ENCODE measurements at places on chromosomes 2 and 18.
A peak's percentile ranks its signal among the peaks of the same experiment; 100 is the strongest.

- DNase-seq, result no peak
These were observed 42.0 kb downstream of the NUP35 start for GRCh38 chr2:183166210-183166609.

- DNase-seq, result no peak
These were observed 31.5 kb upstream of the CAB39 start for GRCh38 chr2:230681171-230681545.

DNA sequence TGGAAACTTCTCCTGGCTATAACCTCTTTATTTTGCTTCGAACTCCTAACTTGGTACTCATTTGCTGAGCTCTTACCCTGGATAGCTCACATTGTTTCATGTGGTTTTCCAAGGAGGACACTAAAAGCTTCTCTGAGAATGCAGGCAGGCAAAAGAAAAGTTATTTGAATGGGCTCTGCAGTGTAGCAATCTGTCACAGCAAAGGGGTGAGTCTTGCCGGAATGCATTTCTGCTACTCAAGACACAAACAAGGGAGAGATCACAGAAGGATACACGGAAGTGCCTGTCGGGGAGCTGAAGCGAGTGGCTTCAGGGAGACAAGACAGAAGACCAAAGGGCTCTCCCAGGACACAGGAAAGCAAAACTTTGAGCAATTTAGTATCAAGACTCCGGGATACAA is 265.4 kb downstream of the SS18 start:
- no peak for DNase-seq

GRCh38 chr2:192194265-192194865 is 368 bp downstream of the TMEFF2 start:
- DNase-seq, result no peak

DNA sequence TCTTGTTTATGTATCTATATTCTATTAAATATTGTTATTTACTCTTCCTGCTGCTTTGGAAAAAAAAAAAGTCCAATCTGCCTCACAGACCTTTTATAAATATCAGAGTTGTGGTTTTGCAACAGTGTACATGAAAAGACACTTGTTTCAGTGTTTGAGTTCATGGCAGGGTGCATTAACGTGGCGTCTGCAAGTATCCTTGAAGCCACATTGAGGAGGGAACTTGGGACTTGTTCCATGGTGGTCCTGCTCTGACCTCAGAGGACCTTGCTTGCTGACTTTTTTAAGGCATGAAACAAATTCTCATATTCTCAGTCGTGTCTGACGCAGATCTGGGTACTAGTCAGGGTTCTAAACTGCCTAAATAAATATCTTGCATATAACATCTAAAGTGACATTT is 55.1 kb downstream of the CRIM1 start:
- DNase-seq, result no peak

DNA sequence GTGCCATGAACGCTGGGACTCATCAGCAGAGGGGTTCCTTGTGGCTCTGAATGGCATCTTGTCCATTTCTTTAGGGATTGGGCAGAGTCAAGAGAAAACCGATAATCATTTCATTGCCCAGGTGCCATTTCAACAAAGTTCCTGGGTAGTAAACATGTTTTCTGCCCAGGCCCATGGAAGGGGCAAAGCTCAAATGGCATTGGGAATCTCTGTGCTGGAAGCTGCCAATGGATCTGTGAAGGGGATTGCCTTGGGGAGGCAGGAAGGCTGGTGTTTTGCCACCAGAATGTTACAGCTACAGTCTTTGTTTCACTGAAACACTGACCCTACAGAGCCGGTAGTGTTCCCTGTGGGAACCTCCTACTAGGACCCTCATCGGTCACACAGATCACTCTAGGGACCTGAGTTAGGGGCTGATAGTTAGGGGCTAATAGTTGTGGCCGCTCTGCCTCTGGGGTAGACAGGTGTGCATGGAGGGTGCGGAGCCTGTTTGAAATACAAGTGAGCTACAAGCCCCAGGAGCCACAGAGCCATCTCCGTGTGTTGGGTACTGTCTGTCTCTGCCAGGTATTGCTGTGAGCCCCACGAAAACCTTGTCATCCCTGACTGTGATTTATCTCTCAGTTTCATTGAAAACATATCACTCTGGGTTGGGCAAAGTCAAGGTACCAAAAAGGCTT is 224.4 kb upstream of the COPS8 start:
- DNase-seq, result no peak

GRCh38 chr18:50310080-50310479 is 22.6 kb upstream of the CXXC1 start:
- DNase-seq, result no peak

DNA sequence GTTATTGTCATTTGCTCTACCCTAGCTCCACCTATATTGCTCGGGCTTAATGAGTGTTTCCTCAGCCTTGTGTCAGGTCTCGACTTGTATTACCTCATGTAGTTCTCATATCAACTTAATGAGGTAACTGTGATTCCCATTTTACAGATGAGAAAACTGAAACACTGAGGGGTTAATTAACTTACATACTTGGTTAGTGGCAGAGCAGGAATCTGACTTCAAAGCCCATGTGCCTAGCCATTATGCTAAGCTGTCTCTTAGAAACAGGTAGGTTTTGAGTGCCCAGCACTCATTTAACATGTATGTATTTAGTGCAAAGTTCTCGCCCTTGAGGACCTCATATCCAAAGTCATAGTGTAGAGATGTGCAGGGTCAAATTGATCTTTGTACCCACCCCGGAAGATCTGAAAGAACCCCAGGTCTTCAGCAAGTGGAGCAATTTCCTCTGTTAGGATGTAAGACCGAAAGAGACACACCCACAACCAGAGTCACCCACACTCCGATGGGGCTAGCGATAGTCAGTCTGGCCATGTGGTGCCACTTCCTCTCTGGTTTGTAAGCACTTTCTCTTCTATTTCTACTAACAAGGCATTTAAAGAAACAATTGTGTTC is 121.0 kb upstream of the SLC39A10 start:
- DNase-seq, result peak; percentile 9

DNA sequence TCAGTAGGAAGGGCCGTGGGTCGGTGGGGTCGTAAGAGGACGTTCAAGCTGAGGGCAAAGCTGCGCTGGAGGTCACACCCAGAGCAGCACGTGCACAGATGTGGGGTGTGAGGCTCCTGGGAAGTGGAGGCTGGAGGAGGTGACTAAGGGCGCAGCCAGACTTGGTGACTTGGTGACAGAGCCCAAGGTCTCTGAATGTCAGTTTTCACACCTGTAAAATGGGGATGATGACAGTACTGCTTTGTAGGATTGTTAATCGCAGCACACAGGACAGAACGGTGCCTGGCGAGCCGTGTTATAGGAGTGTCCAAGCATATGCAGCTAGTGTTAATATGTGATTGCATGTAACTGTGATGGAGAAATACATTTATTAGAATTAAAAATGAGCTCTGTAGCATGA is 40.8 kb downstream of the NTSR2 start:
- DNase-seq, result no peak

DNA sequence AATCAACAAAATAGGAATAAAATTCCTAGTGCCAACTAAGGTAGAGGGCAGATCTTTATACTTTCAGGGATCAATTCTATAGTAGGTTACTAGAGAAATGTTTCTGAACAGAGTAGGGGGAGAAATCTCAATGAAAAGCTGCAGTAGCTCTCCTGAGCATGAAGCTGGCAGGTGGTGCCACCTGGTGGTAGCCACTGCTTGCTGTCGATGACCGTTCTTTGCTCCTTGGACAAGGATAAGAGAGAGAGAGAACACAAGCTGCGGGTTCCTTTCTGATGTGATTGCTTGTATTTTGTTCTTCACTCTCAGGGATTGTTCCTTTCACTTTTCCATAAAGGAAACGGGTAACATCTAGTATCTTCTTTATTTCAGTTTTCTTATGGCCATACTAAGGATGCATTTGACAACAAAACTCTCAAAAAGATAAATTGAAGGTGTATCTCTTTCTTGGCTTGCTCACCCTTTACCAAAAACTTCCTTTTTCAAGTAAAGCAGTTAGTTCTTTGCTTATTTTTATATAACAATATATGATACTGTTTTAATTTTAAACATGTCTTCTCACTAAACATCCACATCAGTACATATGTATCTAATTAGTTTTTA is 18.6 kb upstream of the MRPL19 start:
- DNase-seq, result peak; percentile 13

DNA sequence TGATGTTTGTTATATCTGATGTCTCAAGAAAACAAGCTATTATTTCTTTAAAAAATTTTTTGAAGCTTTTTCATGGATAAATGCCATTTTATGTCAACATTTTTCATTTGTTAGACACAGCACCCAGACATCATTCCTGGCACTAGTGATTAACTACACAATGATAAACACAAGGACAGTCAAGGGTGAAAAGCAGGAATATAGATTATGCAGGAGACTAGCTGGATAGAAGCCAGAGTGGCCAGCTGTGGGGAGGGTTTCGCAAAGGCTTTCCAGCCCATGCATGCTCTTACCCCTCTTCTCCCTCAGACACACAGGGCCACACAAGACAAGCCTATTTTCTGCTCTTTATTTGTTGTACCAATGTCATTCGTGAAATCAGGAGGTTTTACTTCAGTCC is 127.1 kb upstream of the TTC39C start:
- DNase-seq, result no peak

GRCh38 chr2:85578243-85579180 is 1.1 kb downstream of the VAMP8 start:
- no peak for DNase-seq

DNA sequence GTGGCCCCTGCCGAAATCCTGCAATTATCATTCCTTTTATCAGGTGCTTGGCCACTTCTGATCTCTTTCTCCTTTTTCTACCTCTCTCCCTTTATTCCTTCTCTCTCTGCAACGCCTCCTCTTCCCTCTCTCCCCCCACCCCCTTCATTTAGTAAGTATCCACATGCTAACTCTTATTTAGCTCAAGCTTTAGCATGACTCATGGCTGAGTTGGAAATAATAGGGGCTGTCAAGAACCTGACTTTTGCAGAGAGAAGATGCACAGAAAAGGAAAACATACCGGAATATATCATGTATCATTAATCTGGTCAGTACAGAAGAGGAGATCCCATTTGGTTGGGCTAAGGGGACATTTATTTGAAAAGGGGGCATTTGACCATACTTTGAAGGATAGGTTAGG is 33.1 kb downstream of the FAM171B start:
- no peak for DNase-seq

DNA sequence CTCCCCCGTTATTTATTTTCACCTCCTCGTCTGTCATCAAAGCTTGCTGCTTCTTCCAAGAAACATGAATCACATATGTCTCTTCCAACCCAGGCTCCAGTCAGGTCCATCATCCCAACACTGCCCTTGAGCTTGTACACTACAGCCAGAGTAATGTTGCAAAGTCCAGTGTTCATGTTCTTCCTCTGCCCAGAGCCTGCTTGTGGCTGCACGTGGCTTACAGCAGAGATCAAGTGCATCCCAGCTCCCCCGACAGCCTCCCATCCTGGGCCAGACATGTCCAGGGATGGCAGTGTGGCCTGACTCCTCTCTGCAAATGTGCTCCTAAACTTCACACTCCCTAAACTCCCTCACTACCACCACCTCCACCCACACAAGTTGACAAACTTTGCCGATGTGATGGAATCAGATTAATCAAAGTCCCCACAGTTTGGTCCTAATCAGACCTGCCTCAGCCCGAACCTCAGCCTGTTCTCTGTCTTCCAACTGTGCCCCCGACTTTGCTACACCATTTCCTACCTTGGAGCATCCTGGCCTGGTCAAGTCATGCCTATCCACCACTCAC is 54.2 kb upstream of the MAPRE3 start:
- DNase-seq, result no peak

DNA sequence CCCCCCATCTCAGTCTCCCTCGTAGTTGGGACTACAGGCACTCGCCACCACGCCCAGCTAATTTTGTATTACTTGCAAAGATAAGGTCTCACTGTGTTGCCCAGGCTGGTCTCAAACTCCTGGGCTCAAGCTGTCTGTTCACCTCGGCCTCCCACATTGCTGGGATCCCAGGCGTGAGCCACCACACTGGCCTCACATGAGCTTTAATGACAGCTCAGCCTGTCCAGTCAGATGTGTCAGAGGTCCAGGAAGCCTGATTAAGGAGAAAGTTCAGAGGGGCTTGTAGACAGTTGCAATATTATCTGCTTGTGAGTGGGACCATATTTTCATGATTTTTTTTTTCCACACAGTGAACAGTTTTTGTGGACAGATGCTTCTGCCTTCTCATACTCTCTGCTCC is 82.0 kb downstream of the LIMS1 start:
- no peak for DNase-seq

- no peak for DNase-seq
These were observed 11.6 kb upstream of the ANKRD44 start for GRCh38 chr2:197322143-197322542.

DNA sequence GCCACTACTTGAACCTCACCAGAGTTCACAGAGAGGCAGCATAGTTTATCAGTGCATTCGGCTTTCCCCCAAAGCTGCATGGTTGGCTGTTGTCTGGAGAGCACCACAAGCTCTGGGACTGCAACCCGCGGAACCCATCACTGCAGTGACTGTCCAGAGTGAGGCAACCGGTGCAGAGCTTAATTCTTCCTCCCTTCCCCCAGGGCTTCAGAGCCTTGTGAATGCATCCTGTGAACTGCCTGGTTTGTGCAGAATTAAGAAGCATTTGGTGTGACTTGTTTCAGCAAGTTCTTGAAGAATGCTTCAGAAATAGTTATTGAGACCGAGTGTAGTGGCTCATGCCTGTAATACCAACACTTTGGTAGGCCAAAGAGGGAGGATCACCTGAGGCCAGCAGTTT is 99.2 kb upstream of the FOSL2 start:
- no peak for DNase-seq

- DNase-seq, result no peak
These were observed 1.3 kb upstream of the TMSB10 start for GRCh38 chr2:84904151-84904550.

DNA sequence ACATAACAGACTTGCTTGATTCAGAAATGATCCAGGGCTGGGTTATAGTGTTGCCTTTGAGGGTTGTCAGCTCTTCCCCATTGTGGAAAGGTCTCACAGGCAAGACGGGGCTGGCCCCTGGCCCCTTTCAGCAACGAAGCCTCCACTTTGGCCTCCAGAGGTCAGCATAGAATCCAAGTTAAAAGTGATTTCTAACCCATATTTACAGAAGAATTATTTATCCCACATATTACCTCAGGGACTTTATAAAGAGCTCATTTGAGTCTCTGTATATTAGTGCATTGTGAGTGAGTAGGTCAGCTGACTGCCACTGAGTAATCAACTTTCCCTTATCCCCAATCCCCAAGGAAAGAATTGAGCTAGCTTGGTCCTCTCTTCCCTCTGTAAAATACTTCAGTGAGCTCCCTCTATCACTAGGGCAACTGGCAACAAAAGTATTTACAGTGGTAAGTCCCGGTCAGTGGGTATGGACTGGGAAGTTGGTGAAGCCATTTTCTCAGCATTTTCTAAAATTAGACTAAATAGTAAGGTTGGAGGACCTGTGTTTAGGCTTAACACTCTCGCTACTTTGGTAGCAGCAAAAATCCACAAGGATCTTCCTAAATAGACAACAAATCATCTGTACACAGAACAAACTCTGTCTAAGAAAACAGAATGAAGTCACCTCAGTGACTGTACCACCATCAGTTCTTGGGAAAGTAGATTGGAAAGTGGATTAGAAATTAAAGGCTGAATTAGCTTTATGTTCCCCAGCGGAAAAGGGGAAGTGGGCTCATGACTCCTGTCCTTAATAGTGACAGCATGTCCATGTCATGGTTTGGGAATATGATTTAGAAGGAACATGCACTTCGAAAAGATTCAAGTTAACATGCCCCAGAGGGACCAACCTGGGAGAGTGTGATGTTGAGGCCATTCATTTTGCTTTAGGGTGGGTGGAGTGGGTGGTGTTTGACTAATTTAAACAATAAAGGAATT is 171.0 kb upstream of the SIX3 start:
- no peak for DNase-seq

GRCh38 chr2:39851651-39852110 is 72.6 kb upstream of the THUMPD2 start:
- peak; percentile 9 for DNase-seq
